ENCODE measurements at places on chromosomes 1 and 21.

DNA sequence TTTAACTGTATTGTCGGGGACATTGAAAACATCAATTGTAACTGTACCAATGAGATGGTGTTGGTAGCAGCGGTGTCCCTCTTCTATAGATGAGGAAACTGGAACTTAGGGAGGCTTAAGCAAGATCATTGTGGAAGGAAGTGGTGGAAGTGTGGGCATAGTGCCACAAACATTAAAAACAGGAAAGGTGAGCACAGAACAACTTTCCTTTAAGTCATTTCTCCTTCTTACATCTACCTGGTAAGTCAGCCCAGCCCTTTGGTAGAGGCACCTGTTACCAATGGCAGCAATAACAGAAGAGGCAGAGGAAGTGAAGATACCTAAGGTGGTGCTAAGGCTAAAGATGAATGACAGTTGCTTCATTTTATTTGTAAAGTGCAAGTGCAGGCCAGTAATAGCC, 12.0 kb upstream of the CTSS start:
- DNase-seq = no peak

- DNase-seq = no peak
Observed at GRCh38 chr1:6082430-6082971, 36.8 kb downstream of the KCNAB2 start.

GRCh38 chr1:76958828-76959227, 91.5 kb downstream of the ST6GALNAC5 start:
- no peak for DNase-seq

DNA sequence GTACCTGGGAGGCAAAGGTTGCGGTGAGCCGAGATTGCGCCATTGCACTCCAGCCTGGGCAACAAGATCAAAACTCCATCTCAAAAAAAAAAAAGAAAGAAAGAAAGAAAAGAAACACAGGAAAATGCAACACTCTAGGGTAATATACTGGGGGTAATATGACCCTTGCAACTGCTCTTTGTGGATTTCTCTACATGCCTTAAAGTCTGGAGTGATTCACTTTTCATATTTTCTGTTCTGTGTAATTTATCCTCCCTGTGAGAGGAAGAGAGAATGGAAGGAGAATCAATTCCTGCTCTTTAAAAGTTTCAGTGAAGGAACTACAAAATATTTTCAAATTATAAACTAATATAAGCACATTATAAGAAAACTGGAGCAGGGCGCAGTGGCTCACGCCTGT, 22.7 kb downstream of the RIT1 start:
- no peak for DNase-seq

DNA sequence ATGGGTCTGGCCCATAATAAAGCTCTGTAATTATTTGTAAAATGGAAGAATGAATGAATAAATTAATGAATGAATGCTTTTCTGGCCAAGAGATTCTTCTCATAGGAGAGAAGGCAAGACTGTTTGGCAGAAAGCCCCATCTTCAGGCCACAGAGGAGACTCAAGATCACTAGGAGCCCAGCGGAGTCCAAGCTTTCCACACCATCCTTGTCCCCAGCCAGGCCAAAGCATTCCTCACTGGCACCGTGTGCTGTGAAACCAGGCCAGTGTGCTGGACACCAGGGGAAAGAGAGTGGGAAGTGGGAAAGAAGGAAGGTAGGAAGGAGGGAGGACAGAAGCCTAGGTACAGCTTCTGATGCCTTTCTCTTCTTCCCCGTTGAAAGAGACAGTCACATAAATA, 86.4 kb downstream of the PLXNA2 start:
- no peak for DNase-seq

DNA sequence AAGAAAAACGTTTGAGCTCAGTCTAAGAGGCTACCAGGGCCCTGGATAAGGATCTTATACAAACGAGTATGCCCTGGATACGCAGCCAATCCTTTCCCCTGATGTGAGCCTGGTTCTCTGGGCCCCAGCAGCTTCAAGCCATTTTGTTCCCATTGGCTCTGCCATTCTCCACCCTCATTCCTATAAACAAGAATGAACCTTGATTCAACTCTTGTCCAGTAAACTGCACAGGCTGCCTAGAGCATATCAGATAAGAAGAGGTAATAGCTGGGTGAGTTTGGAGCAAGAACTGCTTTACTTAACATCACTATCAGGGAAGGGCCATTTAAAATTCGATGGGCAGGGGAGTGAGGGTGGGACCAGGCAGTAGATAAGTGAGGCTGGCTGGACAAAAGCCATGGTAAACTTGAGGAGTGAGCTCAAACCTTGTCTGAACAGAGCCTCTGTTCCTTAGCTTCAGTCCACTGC, 11.3 kb downstream of the BTG2 start:
- DNase-seq = peak; percentile 55

- DNase-seq = no peak
Observed at GRCh38 chr1:222920169-222920568, 105.3 kb downstream of the DISP1 start.

DNA sequence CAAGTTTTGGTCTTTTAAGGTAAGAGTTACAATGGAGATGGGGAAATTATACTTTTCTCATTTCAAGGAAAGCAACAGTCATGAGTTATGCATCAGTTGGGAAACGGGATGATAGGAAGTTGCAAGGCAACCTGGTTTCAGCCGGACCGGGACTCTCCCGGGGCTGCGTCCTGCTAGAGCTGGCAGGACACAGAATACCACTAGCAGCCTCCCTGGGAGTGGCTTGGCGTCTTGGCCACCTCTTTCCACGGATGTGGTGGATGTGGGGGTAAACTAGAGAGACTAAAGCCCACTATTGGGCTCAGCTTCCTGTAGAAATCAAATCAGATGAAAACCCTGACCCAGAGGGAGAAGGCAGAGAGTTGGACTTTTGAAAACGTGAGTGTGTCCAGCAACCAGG, 71.9 kb downstream of the ADARB1 start:
- peak; percentile 54 for DNase-seq

DNA sequence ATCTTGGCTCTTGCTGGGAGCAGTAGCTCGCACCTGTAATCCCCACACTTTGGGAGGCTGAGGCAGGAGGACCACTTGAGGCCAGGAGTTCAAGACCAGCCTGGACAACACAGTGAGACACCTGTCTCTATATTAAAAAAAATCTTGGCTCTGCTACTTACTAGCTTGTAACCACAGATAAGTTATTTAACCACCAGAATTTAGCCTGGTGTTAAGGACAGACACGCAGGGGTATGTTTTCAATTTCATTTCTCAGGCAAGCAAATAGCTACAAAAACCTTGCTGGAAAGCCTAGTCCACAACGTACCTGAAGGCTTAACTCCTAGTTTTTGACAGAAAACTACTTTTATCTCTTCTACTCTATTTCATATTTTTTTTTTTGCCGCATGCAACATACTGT, 24.8 kb upstream of the GFI1 start:
- no peak for DNase-seq

DNA sequence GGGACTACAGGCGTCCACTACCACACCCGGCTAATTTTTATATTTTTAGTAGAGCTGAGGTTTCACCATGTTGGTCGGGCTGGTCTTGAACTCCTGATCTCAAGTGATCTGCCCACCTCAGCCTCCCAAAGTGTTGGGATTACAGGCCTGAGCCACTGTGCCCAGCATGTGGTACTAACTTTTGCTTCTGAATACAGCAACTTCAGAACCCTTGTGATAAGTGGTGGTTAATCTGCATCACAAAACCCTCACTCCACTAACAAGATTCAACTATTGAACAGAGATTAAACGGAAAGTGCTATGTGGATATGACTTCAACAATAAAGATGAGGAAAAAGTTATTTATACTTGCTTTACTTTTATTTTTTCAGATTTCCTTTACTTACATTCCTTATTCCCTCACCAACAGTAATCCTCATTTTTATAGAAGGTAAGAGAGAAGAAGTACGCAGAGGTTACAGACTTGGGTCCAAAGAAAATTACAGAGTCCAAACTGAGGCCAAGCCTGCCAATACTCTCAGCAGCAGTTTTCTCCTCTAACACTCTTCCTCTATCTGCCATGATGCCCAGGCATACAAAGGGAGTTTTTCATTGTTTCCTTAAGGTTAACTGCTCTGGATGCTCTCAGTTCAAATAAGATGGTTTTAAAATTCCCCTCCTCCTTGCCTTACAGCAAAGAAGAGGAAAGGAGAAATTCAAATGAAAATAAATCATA, 44.3 kb downstream of the SLC16A1 start:
- DNase-seq = no peak

DNA sequence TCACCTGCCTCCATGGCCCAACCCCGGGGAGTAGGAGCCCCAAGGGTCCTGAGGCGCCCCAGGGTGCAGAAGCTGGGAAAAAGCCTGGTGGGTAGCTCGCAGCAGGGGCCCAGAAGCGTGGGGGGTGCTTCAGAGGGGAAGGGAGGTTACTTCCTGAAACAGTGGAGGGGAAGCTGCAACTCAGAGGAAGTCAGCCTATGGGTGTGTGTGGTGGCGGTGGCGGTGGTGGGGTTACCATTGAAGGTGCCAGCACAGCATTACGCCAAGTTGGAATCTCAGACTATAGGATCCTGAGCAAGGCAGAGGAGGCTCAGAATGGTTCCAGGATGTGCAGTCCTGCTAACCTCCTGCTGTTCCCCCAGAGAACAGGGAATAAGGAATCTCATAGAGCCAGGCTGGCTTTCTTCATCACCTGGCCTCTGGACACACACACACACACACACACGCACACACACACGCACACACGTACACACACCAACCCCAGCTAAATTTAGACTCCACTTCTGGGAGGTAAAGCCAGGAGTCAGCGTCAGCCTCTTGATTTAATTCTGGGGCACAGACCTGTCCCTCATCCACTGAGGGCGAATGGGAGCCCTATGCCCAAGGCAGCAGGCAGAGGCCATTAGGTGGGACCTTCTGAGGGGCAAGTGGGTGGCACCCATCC, 1.3 kb downstream of the DENND4B start:
- peak; percentile 83 for DNase-seq

DNA sequence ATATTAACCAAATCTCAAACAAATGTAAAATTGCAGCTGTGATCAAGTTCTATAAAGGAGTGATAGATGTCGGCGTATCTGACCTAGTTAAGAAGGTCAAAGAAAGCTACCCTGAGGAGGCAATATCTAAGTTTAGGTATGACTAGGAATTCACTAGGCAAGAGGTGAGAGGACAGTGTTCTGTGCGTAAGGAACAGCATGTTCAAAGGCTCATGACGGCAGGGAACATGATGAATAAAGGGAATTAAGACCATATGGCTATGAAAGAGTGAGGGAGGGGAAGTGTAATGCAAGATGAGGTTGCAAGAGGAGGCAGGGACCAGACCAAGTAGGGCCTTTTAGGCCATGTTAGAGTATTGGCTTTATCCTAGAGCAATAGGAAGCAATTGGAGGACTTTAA, 8.6 kb downstream of the LIX1L start:
- DNase-seq = no peak

GRCh38 chr1:67441183-67441582, 11.0 kb upstream of the SERBP1 start:
- peak; percentile 85 for DNase-seq

DNA sequence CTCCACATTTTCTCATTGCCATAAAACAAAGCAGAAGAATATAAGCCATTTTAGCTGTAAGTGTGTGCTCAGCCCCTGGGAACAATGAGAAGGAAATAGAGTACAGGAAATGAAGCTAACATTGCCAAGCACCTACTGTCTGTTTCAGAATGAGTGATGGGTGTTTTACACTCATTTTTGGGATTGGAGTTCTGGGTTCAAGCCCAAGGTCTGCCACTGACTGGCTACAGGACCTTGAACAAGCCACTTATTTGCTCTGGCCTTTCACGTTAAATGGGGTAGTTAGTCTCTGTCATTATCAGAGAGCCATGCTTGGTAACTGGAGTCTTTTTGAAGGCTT, 80.7 kb upstream of the KAZN start:
- DNase-seq = no peak

DNA sequence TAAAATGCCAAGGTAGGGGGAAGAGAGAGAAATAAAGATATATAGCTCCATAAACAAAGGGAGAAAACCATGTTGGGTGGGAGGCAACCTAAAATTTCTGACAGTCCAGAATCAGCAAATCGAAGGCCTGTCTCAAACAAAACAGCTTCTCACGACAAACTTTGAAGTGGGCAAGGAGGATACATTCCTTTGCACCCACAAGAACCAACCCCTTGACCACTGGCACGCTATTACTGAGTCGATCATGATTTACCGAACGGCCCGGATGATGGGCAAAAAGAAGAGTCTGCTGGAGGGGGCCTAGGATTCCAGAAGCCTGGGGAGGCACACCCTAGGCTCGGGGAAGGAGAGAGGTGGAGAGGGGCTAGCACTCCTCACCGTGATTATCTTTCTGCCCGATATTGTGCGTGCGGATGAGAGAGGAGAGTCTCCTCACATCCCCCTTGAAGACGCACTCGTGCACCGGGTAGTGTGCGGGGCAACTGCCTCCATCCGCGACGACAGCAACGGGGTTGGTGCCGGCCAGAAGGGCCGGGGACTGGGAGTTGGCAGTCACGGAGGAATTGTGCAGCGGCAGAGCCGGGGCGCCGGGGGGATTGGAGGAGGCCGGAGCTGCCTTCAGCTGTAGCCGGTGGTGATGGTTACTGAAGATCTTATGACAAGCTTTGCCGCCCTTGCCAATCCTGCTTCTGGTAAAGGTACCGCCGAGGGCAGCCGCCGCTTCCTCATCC, 756 bp downstream of the ANKRD13C start:
- no peak for DNase-seq

DNA sequence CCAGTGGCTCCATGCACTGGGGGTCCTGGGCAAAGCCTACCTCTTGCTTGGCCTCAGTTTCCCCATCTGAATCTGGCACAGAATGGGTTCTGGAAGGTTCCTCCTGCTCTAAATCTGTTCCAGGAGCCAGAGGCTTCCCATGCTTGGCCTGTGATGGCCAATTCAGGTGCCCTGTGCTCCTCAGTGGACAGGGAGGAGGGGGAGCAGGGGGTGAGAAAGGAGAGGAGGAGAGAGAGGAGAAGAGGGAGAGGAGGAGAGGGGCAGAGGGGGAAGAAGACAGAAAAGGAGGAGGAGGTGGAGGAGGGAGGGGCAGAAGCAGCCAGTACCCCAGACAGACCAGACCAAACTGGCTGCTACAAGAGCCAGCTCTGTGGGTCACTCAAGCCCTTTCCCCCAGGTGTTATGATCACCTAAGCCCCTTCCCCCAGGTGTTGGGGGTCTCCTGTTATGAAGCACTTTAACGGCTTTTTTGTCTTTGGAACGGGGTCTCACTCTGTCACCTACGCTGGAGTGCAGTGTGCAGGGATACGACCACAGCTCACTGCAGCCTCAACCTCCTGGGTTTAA, 43.7 kb downstream of the TRIM11 start:
- no peak for DNase-seq

DNA sequence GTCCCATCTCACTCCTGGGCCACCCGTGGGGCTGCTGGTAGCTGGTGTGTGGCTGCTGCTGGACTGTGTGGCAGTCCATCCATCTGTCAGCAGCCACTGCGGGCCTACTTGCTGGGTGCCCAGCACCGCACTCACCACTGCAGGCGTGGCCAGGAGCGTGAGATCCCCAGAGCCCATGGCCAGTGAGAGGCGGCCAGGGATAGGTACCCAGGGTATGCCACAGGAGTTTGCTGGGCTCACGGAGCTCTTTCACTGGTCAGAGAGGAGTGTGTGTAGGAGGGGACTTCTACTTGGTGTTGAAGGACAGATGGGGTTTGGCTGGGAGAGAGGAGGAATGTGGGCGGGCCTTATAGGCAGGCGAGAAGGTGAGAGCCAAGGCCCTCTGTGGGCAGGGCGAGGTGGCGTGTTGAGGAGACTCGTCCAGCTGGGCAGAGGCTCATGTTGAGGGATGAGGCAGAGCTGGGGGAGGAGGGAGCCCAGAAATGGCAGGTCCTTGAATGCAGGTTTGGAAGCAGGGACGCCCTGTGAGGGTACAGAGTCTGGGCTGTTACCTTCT, 15.0 kb downstream of the QSOX1 start:
- DNase-seq = no peak
